ENCODE measurements at places on chromosomes 4 and X. TPM values are rescaled to one million over a fixed set of nuclear protein-coding genes. Genes with fewer than 3 reads are reported as not detected.
A peak's percentile ranks its signal among the peaks of the same experiment; 100 is the strongest.

GRCh38 chrX:32137525-32137924 lies 1065.7 kb upstream of the FTHL17 start:
- no peak overlapping the region for H3K27ac ChIP-seq
- H3K4me3 ChIP-seq, result no peak overlapping the region
- no peaks in the 10 kb centered on the region for H3K27me3 ChIP-seq
- H3K36me3 ChIP-seq, result no peaks in the 10 kb centered on the region
- peak; percentile 19 for DNase-seq

- DNase-seq, result no peak
- H3K27me3 ChIP-seq, result no peaks in the 10 kb centered on the region
- no peaks in the 10 kb centered on the region for H3K4me1 ChIP-seq
- no peak overlapping the region for H3K4me3 ChIP-seq
- no peak overlapping the region for H3K27ac ChIP-seq
- no peaks in the 10 kb centered on the region for H3K36me3 ChIP-seq
Measured at GRCh38 chr4:80027611-80028010, 45.4 kb downstream of the ANTXR2 start.

DNA sequence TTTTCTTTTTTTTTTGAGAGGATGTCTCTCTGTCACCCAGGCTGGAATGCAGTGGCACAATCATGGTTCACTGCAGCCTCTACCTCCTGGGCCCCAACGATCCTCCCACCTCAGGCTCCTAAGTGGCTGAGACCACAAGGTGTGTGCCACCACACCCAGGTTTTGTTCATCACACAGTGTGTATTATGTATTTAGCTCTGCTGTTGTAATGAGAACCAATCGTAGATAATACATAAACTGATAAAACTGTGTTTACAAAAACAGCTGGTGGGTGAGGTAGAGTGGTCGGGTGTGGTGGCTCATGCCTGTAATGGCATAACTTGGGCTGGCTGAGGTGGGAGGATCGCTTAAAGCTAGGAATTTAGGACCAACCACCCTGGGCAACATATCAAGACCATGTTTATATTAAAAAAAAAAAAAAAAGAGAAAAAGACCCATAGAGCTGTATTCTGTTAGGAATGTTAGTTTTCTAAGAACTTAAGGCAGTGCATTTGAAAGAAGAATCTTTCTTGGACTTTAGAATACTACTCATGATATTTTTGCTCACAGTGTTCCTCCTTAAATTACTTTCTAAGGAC lies 34.9 kb downstream of the POLR2B start:
- H3K27me3 ChIP-seq, result no peaks in the 10 kb centered on the region
- no peaks in the 10 kb centered on the region for H3K4me1 ChIP-seq
- peaks cover 17% of the 10 kb centered on the region for H3K36me3 ChIP-seq
- no peak overlapping the region for H3K27ac ChIP-seq

DNA sequence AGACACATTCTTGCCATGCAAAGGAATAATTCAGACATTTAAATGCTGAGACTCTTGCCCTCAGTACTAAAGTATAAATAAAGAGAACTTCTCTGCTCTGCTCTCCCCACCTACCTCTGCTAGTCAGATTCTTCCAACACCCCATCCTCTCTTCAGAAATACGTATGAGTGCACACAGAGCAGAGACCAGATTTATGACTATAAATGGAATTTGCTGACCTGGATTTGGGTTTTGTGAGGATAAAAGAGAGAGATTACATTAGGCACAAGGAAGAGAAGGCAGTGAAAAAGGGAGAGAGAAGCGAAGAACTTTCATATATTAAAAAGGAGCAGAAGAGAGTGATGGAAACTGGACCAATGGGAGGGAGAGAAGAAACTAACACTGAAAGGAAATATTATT lies 87.6 kb upstream of the EXOC1L start:
- H3K4me3 ChIP-seq, result no peak overlapping the region
- H3K4me1 ChIP-seq, result no peaks in the 10 kb centered on the region
- H3K27ac ChIP-seq, result no peak overlapping the region

- DNase-seq, result no peak
- no peaks in the 10 kb centered on the region for H3K27me3 ChIP-seq
- H3K4me3 ChIP-seq, result no peak overlapping the region
- no peaks in the 10 kb centered on the region for H3K36me3 ChIP-seq
- no peak overlapping the region for H3K27ac ChIP-seq
Measured at GRCh38 chrX:65690057-65690855, 22.8 kb downstream of the MSN start.

TNIP3 gene
- 0.40 TPM for total RNA-seq

GRCh38 chr4:106869551-106869950 lies 166.6 kb downstream of the DKK2 start:
- H3K36me3 ChIP-seq, result no peaks in the 10 kb centered on the region
- H3K4me3 ChIP-seq, result no peak overlapping the region
- no peak for DNase-seq
- no peaks in the 10 kb centered on the region for H3K27me3 ChIP-seq
- H3K27ac ChIP-seq, result no peak overlapping the region
- no peaks in the 10 kb centered on the region for H3K4me1 ChIP-seq

- DNase-seq, result no peak
- H3K27ac ChIP-seq, result no peak overlapping the region
- H3K27me3 ChIP-seq, result no peaks in the 10 kb centered on the region
- no peaks in the 10 kb centered on the region for H3K4me1 ChIP-seq
Measured at GRCh38 chr4:99835942-99836341, 19.3 kb downstream of the DAPP1 start.

- H3K27me3 ChIP-seq, result no peaks in the 10 kb centered on the region
- no peaks in the 10 kb centered on the region for H3K36me3 ChIP-seq
- no peak for DNase-seq
- H3K4me1 ChIP-seq, result no peaks in the 10 kb centered on the region
- H3K4me3 ChIP-seq, result no peak overlapping the region
- H3K27ac ChIP-seq, result no peak overlapping the region
Measured at GRCh38 chrX:9318213-9318612, 146.6 kb upstream of the TBL1X start.

DNA sequence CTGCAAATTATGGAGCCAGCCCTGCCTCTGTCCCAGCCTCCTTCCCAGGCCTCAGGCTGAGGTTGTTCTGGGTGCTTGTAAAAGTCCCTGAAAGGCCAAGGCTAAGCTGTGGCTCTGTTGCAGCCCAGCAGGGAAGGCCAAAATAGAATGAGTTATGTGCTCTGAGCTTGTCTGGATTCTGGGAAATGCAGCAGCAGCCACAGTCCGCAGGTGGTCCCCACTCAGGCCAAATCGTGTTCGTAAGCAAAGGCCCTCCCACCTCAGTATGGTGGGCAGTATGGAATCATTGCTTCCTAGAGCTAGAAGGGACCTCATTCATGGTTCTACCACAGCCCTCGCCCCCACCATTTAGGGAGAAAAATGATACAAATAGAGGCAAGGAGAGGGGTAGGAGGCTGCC lies 4.7 kb upstream of the TCEAL1 start:
- no peaks in the 10 kb centered on the region for H3K4me1 ChIP-seq
- DNase-seq, result no peak
- H3K27me3 ChIP-seq, result no peaks in the 10 kb centered on the region
- no peak overlapping the region for H3K27ac ChIP-seq

DNA sequence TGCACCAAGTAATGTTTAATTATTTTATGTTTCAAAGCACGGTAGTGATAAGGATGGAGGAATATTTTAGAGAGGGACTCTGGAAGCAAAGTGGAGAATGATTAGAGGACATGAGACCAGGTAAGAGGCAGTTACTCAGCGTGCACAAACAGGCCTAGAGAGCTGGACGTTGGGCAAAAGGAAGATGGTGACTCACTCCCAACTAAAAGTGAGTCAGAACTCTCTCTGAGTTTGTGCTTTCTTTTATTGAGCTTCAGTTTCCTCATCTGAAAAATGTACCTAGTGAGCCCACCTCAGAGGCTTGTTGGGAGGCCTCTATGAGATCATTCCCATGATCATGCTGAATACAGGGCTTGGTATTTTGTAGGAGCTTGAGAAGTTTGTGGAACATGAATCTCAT lies 1.6 kb upstream of the ZC4H2 start:
- no peaks in the 10 kb centered on the region for H3K27me3 ChIP-seq
- H3K27ac ChIP-seq, result no peak overlapping the region
- H3K4me3 ChIP-seq, result no peak overlapping the region
- DNase-seq, result no peak
- no peaks in the 10 kb centered on the region for H3K4me1 ChIP-seq

DNA sequence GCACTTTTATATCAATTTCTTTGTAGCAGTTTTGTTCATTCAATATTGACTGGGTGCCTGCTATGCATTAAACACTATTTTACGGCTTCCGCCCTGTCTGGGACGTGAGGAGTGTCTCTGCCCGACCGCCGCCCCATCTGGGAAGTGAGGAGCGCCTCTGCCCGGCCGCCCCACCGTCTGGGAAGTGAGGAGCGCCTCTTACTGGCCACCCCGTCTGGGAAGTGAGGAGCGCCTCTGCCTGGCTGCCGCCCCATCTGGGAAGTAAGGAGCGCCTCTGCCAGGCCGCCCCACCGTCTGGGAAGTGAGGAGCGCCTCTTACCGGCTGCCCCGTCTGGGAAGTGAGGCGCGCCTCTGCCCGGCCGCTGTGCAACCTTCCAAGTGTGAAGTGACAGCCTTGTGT lies 68.1 kb downstream of the RPS3A start:
- no peak for DNase-seq
- H3K27me3 ChIP-seq, result no peaks in the 10 kb centered on the region
- no peak overlapping the region for H3K27ac ChIP-seq
- no peak overlapping the region for H3K4me3 ChIP-seq

- no peak for DNase-seq
- no peak overlapping the region for H3K27ac ChIP-seq
- no peaks in the 10 kb centered on the region for H3K4me1 ChIP-seq
- no peaks in the 10 kb centered on the region for H3K36me3 ChIP-seq
Measured at GRCh38 chr4:62377245-62377644, 1177.1 kb downstream of the ADGRL3 start.

XAGE1A gene
- not detected for total RNA-seq
